ENCODE measurements at places on chromosomes 13 and 19.

- no peak for DNase-seq
Observed at GRCh38 chr19:11296264-11296663, 304 bp downstream of the TSPAN16 start.

- DNase-seq: no peak
Observed at GRCh38 chr19:39411081-39411831, 1.2 kb upstream of the PLEKHG2 start.

DNA sequence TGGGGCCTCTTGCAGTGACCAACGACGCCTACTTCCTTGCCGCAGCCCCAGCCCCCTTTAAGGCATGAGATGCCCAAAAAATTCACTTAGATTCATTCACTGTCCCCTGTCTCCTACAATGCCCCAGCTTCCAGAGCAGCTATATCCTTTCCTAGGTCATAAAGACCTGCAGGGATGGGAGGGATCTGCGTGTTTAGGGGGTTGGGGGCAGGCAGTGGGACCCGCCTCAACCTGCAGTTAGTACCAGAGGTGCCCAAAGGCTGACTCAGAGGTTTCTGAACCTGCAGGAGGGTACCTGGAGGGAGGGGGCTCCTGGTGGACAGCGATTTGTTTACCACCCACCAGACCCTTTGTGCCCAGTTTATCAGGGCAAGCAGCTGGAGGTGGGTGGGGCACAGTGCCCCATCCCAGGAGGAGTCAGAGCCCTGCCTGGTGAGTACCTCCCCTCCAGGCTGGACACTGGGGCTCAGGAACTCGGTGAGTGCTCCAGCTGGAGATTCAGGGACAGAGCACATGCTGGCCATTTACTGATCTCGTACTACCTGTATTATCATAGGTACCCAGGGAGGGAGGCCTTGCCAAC is 10.1 kb downstream of the RPS28 start:
- no peak for DNase-seq

- no peak for DNase-seq
Observed at GRCh38 chr19:56112313-56112709, 8.8 kb downstream of the ZNF787 start.

DNA sequence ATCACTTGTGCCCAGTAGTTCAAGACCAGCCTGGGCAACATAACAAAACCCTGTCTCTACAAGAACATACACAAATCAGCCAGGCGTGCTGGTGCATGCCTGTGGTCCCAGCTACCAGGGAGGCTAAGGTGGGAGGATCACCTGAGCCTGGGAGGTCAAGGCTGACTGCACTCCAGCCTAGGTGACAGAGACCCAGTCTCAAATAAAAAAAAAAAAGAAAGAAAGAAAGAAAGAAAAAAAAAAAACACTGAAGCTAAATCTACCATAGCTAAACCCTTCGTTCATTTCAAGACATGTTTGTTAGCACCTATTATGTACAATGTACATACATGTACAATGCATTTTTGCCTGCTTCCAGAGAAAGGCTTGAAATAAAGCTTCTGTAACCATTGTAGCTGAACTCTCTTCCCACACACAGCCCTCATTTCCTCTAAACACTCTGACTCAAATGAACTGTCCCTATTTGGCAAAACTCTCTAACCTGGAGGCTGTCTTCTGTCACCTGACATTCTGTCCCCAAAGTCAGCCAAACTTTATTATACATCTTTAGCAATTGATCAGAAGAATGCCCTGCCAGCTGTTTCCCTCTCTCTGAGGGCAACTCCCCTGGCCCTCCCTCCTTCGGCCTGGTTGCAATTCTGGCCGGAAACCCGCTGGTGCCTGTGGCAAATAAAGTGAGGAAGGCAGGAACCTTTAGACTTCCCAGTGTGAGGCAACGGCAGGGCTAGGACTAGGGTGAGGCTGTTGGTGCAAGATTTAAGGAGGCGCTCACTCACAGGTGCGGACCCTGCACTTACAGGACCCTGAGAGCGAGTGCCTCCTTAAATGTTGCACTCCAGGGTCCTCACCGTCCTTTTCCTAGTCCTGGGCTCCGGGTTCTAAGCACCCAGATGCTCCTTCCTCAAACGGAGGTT is 1.8 kb downstream of the ETHE1 start:
- peak; percentile 38 for DNase-seq

- DNase-seq: no peak
Observed at GRCh38 chr19:50508843-50509190, 2.2 kb downstream of the JOSD2 start.
